GM04503 (cell line): ENCODE measurements at places on chromosomes 1 and 21.
A peak's percentile ranks its signal among the peaks of the same experiment; 100 is the strongest.

- no peak for DNase-seq
Measured at GRCh38 chr1:109134423-109134822, 20.5 kb downstream of the ELAPOR1 start.

DNA sequence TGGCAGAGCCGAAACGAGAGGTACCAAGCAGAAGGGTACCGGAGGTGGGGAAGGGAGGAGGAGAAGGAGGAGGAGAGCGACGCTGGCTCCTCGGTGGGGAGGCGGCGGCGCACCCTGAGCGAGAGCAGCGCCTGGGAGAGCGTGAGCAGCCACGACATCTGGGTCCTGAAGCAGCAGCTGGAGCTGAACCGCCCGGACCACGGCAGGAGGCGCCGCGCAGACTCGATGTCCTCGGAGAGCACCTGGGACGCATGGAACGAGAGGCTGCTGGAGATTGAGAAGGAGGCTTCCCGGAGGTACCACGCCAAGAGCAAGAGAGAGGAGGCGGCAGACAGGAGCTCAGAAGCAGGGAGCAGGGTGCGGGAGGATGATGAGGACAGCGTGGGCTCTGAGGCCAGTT is 32.4 kb downstream of the STYXL2 start:
- no peak for DNase-seq

DNA sequence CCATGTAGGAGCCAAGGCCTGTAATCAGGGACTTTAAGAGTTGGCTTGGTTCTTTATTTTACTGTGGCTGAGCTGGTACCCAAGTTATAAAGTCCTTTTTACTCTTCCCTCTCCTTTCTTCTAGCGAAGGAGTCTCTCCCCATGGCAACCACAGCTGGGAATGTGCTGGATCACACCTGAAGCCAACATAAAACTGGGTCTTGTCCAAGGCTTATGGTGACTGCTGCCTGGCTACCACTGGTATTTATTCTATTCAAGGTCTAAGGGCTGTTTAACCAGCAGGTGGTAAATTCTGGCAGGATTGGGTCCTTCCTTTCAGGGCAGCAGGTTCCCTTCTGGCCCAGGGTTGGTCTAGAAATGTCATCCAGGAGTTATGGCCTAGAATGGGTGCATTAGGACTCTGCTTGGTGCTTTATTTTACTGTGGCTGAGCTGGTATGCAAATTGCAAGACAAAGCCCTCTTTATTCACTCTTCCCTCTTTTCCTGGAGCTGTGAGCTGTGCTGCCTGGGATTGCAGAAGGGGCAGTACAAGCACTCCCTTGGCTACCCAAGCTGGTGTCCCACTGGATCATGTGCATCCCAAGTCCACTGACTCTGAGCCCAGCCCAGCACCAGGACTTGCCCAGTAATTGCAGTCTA is 26.6 kb downstream of the SLC22A15 start:
- DNase-seq: no peak

- no peak for DNase-seq
Measured at GRCh38 chr1:247373721-247374141, 42.1 kb upstream of the ZNF496 start.

DNA sequence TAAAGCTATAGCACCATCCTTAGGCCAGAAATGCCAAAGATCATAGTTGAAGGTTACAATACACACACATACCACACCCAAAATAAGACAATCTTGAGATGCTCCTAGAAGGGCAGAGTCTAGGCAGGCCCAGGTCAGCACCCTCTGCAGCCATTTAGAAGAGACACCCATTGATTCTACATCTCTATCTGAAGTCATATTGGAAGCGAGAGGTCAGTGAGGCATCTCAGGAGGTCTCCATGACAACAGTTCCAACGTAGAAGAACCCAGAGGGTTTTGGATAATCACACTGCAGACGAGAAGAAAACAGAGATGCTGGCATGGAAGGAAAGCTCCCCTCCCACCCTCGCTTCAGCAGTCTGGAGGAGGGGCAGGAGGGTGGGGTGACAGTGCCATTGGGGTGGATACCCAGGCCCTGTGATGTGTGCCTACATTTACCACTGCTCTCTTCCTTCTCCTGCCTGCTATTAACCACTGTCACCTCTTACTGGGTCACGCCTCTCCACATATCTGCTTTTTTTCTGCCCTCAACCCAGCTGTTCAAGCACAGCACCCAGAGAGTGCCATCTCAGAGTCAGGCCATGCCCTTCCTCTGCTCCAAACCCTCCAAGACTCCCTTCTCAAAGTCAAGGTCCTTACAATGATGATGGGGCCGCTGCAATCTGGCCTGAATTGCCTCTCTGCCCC is 6.2 kb downstream of the TMCO4 start:
- no peak for DNase-seq

DNA sequence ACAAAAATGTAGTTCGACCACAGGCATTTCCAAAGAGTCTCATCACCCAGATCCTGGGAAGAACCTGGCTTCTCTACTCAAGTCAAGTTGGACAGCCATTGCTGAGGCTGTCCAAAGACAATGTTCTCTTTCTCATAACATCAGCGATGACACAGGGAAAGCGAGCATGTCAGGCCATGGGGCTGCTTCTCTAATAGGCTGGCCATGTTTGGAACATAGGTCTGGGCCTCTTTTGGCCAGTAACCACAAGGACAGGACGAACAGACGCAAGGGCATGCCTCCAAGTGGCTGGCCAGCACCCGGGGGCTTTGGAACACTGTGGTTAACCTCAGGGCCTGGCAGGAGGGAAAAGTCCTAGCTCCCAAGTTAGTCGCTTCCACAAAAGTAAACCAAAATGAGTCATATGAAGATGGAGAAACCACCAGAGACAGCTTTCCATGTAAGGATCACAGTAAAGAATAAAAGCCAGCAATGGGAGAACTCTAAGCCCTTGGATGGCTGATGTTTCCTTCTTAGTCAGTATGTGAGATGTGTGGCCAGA is 80.6 kb upstream of the SLC44A3 start:
- peak; percentile 94 for DNase-seq

GRCh38 chr1:202349206-202349928 is 868 bp downstream of the PPP1R12B start:
- peak; percentile 37 for DNase-seq

- DNase-seq: no peak
Measured at GRCh38 chr1:6073480-6074053, 27.9 kb downstream of the KCNAB2 start.

GRCh38 chr1:110508028-110508940 is 10.7 kb downstream of the KCNA10 start:
- no peak for DNase-seq

- no peak for DNase-seq
Measured at GRCh38 chr21:46006547-46007491, 25.2 kb downstream of the COL6A1 start.

- no peak for DNase-seq
Measured at GRCh38 chr1:161805399-161806197, 39.5 kb downstream of the ATF6 start.

DNA sequence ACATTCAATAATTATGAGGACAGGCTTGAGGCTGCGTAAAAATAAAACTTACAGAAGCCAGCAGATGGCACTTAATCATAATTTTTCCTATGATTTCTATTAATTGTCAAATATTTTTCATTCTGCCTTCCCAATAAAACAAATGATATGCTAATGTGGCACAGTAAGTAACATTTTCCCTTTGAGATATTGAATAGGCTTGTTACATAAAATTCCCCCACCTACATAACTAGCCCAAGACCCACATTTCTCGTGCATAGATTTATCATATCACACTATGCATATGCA is 55.4 kb upstream of the PTGFRN start:
- no peak for DNase-seq

DNA sequence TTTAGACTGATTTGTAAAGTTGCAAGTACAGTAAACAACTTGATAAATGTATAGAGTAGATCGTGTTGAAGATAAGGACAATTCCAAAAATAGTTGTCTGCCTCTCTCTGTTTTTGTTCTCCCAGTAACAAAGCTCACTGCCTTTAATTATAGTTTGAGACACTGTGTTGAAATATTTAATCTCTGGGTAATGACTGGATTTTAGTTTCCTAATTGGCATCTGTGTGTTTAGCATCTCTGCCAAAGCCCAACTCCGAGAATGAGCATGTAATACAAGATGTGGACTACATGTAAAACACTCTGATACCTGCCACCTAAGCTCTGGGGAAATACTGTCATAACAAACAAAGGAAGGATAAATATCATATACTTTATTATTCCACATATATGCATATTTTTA is 27.7 kb upstream of the SDE2 start:
- no peak for DNase-seq

GRCh38 chr1:11053758-11054137 is 6.1 kb downstream of the SRM start:
- DNase-seq: no peak

DNA sequence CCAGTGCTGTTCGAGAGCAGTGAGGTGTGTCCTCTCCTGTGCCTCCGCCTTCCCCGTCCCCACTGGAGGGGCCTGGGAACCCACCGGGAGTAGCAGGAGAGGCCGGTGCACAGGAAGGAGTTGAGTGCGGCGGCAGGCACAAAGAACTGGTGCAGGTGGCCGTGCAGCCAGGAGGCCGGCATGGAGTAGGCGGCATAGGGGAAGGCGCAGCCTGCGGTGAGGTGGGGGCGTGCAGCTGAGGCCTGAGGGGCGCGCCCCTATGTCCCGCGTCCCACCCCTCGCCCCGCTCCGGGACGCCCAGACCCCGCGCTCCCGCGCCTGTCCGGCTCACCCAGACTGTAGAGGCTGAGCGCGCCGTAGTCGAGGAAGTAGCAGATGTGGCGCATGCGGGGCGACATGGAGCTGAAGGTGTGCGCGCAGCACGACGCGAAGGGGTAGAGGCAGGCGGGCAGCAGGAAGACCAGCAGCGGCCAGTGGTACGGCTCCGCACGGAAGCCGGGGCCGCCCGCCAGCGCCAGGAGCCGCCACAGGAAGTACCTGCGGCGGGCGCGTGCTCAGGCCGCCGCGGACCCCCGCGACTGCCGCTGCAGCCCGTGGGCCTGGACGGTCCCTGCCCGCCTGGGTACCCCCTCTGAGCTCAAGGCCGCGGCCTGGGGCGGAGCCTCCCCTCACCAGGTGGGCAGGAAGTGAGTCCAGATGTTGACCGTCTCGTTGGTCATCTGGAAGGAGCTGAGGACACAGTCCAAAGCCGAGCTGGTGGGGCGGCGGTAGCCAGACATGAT is 2.2 kb downstream of the PAQR6 start:
- DNase-seq: no peak

DNA sequence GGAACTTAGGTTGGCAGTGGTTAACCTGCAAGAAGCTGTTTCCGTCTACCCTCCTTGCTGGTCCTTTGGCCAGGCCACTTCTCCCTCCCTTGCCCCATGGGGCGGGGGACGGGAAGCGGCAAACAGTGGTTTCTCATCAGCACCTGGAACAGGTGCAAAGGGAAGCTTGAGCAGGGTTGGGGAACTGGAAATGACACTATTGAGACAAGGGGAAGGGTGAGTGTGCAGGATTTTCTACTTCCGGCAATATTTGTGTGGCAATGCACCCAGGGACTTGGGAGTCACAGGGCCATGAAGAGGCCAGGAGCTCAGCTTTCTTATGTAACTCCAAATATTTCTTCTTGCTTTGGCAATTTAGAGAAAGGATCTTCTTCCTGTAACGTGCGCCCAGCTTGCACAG is 29.0 kb upstream of the SARS1 start:
- DNase-seq: no peak

- no peak for DNase-seq
Measured at GRCh38 chr21:32599091-32599490, 13.1 kb downstream of the CFAP298 start.

DNA sequence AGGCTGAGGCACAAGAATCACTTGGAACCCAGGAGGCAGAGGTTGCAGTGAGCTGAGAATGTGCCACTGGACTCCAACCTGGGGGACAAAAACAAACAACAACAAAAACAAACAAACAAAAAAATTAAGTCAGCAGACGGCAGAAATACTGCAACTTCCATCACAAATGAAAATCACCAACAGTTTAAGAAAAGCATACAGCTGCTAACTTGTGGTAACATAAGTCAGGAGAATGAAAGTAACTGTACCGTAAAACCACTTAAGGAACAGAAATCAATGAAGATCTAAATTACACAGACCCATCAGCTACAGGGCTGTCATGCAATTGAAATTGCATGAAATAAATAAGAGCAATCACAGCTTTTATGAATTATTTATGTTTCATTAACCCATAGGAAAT is 25.0 kb downstream of the MCOLN2 start:
- DNase-seq: no peak

- DNase-seq: no peak
Measured at GRCh38 chr1:44076066-44076465, 42.6 kb upstream of the KLF17 start.

DNA sequence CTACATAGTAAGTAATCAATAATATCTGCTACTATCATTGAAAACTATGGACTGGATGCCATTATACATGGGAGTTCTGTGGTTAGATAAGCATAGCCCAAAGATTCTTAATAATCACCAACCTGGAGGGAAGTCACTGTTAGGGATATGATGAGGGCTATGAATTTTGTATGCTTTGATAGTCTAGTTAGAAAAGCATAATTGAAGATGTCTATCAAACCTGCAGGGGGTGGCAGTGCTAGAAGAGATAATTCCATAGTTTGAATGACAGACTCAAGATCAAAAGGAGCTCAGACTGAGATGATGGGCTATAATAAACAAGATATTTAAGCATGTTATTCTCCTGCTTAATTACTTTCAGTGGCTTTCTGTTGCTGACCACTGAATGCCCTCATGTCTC is 15.4 kb upstream of the COA6 start:
- DNase-seq: no peak

GRCh38 chr1:109917768-109918606 is 7.3 kb downstream of the CSF1 start:
- DNase-seq: no peak

- DNase-seq: no peak
Measured at GRCh38 chr1:184878002-184878401, 96.3 kb downstream of the NIBAN1 start.

DNA sequence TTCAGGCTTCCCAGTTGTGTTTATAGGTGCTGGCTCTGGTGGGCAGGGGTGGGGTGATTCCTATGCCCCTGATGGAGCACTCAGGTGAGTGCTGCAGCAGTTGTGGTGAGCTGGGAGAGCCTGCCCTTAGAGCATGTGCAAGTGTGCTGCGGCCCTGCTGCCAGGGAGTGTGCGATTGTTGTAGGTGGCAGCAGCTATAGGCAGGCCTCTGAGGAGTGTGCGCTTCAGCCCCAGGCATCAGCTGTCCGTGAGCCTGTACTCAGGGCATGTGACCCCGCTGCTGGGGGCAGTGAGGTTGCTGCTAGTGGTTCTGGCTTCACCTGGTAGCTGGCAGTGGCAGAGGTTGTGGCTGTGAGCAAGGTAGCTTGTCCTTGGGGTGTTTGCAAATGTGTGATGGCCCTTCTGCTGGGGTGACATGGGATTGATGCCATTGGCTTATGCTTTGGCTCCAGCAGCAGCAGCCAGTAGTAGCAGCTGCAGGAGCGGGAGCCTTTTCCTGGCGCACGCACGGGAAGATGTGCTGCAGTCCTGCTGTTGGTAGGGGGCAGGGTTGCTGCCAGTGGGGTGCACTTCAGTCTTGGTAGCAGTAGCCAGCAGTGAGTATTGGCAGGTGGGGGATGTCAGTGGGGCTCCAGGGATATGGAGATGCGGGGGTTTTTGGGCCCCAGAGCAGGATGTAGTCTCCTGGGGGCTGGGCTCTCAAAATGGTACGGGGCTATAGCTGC is 37.7 kb downstream of the SYCP1 start:
- no peak for DNase-seq

- DNase-seq: peak; percentile 27
Measured at GRCh38 chr1:43358121-43358745, 548 bp upstream of the CDC20 start.

- DNase-seq: no peak
Measured at GRCh38 chr21:17709266-17709611, 96.5 kb upstream of the BTG3 start.

- no peak for DNase-seq
Measured at GRCh38 chr21:45767071-45768006, 123.8 kb downstream of the PCBP3 start.
